ENCODE measurements at places on chromosomes 16 and 17. TPM values are rescaled to one million over a fixed set of nuclear protein-coding genes. Genes with fewer than 3 reads are reported as not detected.

- no peak overlapping the region for H3K4me3 ChIP-seq
- no peak overlapping the region for H3K27ac ChIP-seq
- no peaks in the 10 kb centered on the region for H3K36me3 ChIP-seq
- DNase-seq, result no peak
These were observed 9.3 kb downstream of the KCTD5 start for GRCh38 chr16:2691491-2692248.

DNA sequence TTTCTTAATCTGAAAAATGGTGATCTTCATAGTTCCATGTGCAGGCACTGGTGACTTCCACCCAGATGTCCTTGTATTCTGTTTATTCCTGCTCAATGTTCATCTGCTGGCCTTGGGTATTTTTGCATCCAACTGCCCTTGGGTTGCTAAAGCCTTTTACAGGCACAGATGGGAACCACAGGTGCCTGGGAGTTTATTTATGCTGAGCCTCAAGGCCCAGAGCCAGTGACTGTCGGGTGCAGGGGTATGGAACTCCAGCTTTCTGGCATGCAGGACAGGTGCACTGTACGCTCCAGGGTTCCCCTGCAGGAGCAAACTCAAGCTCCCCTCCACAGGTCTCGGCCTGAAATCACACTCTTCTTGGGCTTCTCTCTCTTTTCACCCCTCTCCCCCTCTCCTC, 22.3 kb downstream of the DYNLRB2 start:
- H3K4me3 ChIP-seq, result no peak overlapping the region
- H3K27me3 ChIP-seq, result no peaks in the 10 kb centered on the region
- DNase-seq, result no peak

- no peak for DNase-seq
- H3K36me3 ChIP-seq, result no peaks in the 10 kb centered on the region
- H3K27me3 ChIP-seq, result no peaks in the 10 kb centered on the region
- H3K4me1 ChIP-seq, result no peaks in the 10 kb centered on the region
- no peak overlapping the region for H3K4me3 ChIP-seq
These were observed 62.5 kb downstream of the XPO6 start for GRCh38 chr16:28149011-28149888.

- H3K27ac ChIP-seq, result no peak overlapping the region
- no peak for DNase-seq
- H3K4me1 ChIP-seq, result no peaks in the 10 kb centered on the region
- H3K36me3 ChIP-seq, result no peaks in the 10 kb centered on the region
- no peaks in the 10 kb centered on the region for H3K27me3 ChIP-seq
These were observed 109.6 kb upstream of the CACNG3 start for GRCh38 chr16:24146518-24146917.

The SEZ6L2 gene
- total RNA-seq, result 26.3 TPM

DNA sequence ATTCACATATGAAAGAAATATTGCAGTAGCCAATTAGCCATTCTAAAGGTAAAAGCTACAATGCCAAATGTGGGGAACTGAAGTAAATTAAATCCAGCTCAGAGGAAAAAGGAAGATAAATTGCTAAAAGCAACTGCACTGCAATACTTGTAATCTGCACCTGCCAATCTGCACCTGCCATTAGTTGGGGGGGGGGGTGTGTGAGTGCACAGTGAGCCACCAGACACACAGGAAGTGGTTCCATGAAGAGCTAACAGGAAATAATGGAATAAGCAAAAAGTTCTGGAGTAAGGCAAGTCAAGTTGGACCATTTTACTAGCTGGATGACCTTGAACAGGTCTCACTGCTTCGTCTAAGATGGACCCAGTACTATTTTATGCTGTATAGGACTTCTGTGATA, 191.8 kb downstream of the PARN start:
- no peaks in the 10 kb centered on the region for H3K36me3 ChIP-seq
- H3K4me1 ChIP-seq, result no peaks in the 10 kb centered on the region
- H3K4me3 ChIP-seq, result no peak overlapping the region
- H3K27ac ChIP-seq, result no peak overlapping the region

- H3K4me3 ChIP-seq, result no peak overlapping the region
- no peaks in the 10 kb centered on the region for H3K27me3 ChIP-seq
- H3K4me1 ChIP-seq, result peaks cover 9% of the 10 kb centered on the region
- H3K36me3 ChIP-seq, result peaks cover 2% of the 10 kb centered on the region
- no peak overlapping the region for H3K27ac ChIP-seq
- no peak for DNase-seq
These were observed 2.5 kb downstream of the RNF166 start for GRCh38 chr16:88703486-88704309.

GRCh38 chr16:35735403-35736251, 2276.2 kb downstream of the TP53TG3F start:
- DNase-seq, result no peak
- no peaks in the 10 kb centered on the region for H3K4me1 ChIP-seq
- H3K4me3 ChIP-seq, result no peak overlapping the region
- H3K27ac ChIP-seq, result no peak overlapping the region
- H3K36me3 ChIP-seq, result no peaks in the 10 kb centered on the region
- H3K27me3 ChIP-seq, result no peaks in the 10 kb centered on the region

The SMARCE1 gene
- 132 TPM for total RNA-seq

DNA sequence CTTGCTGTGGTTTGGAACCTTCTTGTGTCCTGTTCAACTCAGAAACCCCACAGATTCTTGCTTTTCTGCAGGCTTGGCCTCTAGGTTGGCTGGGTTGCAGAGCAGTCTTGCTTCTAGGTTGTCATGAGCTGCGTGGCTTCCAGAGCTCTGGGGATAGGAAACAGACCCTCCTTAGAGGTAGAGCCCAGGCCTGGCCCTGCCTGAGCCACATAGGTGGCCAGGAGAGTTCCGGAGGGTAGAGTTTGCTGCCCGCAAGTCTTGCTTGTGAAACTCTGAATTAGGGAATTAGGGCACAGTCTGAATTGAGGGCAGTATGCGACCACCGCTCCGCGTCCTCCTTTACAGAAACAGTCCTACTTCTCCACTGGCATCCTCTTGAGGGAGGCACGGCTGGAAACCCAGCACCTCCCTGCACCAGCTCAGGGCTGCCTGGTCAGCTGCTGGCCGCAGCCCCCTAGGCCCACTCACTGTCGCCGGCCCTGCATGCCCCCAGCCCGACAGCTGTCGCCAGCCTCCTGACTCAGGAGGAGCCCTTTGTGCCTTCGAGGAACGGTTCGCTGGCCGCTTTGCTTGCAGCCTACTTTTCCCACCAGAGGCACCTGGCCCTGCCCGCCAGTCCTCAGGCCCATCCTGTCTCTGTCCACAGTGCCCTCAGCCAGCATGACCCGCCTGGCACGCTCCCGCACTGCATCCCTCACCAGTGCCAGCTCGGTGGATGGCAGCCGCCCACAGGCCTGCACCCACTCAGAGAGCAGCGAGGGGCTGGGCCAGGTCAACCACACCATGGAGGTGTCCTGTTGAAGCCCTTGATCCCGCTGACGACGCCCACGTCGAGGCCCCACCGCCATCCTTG, 4.3 kb upstream of the SETD6 start:
- H3K4me1 ChIP-seq, result peaks cover 11% of the 10 kb centered on the region
- H3K27me3 ChIP-seq, result no peaks in the 10 kb centered on the region
- no peaks in the 10 kb centered on the region for H3K36me3 ChIP-seq
- DNase-seq, result peak; percentile 38
- H3K4me3 ChIP-seq, result no peak overlapping the region
- peak overlapping the region; percentile 61 for H3K27ac ChIP-seq

The CD300LG gene
- not detected for total RNA-seq

DNA sequence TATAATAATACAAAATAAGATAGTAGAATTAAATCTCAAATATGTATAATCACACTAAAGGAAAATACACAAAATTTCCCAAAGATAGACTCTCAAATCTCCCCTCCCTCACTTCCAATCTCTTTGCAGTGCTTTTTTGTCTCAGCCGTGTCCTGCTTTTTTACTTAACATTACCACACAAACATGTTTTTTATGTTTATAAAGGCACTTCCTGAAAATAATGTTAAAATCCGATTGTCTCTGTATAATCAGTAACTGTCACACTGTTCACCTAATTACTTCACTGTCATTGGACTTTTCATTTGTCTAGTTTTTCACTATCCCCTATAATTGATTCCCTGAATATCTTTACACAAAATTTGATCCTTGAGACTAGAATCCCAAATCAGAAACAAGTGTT, 38.2 kb upstream of the ALDH3A2 start:
- no peaks in the 10 kb centered on the region for H3K27me3 ChIP-seq
- no peak for DNase-seq
- H3K27ac ChIP-seq, result no peak overlapping the region
- no peaks in the 10 kb centered on the region for H3K36me3 ChIP-seq
- H3K4me3 ChIP-seq, result no peak overlapping the region

GRCh38 chr16:3050487-3050886, 4.1 kb downstream of the MMP25 start:
- no peak for DNase-seq
- H3K4me1 ChIP-seq, result no peaks in the 10 kb centered on the region
- H3K27ac ChIP-seq, result no peak overlapping the region
- H3K36me3 ChIP-seq, result no peaks in the 10 kb centered on the region
- H3K4me3 ChIP-seq, result no peak overlapping the region

GRCh38 chr17:37884516-37884915, 39.7 kb upstream of the TBC1D3K start:
- no peak for DNase-seq
- no peak overlapping the region for H3K4me3 ChIP-seq
- H3K27ac ChIP-seq, result no peak overlapping the region
- no peaks in the 10 kb centered on the region for H3K36me3 ChIP-seq

DNA sequence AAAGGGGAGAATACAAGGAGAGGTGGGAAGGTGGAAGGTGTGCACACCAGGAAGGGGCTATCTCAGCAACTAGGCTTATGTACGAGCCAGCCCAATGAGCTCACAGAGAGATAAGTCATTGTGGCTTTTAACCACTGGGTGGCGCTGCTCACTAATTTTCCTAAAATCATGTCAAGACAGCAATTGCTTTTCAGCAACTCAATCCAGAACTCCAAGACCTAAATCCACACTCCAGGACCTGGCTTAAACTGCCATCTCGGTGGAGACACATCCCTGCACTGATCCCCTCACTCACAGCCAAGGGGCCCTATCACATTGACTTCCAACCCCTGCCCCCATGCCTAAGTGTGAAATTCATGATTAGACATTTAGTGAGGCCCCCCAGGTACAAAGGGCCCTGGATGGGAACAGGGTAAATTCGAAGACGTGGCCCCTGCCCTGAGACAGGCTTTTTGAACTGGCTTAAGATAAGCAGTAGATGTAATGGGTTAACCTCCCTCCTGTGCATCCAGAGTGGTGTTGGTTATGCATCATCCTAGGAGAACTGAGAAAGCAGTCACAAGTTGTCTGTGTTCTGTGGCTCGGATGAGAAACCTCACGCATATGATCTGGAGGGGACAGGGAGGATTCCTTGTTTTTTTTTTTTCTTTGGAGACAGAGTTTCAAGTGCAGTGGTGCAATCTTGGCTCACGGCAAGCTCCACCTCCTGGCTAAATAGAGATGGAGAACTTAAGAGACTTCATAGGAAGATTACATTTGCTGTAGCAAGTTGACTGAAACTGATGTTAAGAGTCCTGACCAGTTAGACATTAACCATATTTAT, 11.5 kb downstream of the CCL16 start:
- H3K27me3 ChIP-seq, result no peaks in the 10 kb centered on the region
- H3K27ac ChIP-seq, result peak overlapping the region; percentile 67
- no peaks in the 10 kb centered on the region for H3K36me3 ChIP-seq
- peak; percentile 87 for DNase-seq

- DNase-seq, result no peak
- H3K4me1 ChIP-seq, result peaks cover 14% of the 10 kb centered on the region
- no peaks in the 10 kb centered on the region for H3K36me3 ChIP-seq
- no peaks in the 10 kb centered on the region for H3K27me3 ChIP-seq
- no peak overlapping the region for H3K4me3 ChIP-seq
These were observed 541.4 kb downstream of the WWOX start for GRCh38 chr16:78640886-78641285.

GRCh38 chr16:67339453-67339852, 12.8 kb downstream of the LRRC36 start:
- H3K27me3 ChIP-seq, result no peaks in the 10 kb centered on the region
- no peak for DNase-seq
- no peaks in the 10 kb centered on the region for H3K4me1 ChIP-seq

The TMEM106A gene
- 8.0 TPM for total RNA-seq

GRCh38 chr16:78982096-78982744, 618.3 kb downstream of the MAF start:
- no peak overlapping the region for H3K27ac ChIP-seq
- no peaks in the 10 kb centered on the region for H3K27me3 ChIP-seq
- DNase-seq, result no peak
- H3K4me3 ChIP-seq, result no peak overlapping the region
- H3K36me3 ChIP-seq, result no peaks in the 10 kb centered on the region

Measured in Caco-2 (cell line).